ENCODE measurements at places on chromosomes 7 and 10.

DNA sequence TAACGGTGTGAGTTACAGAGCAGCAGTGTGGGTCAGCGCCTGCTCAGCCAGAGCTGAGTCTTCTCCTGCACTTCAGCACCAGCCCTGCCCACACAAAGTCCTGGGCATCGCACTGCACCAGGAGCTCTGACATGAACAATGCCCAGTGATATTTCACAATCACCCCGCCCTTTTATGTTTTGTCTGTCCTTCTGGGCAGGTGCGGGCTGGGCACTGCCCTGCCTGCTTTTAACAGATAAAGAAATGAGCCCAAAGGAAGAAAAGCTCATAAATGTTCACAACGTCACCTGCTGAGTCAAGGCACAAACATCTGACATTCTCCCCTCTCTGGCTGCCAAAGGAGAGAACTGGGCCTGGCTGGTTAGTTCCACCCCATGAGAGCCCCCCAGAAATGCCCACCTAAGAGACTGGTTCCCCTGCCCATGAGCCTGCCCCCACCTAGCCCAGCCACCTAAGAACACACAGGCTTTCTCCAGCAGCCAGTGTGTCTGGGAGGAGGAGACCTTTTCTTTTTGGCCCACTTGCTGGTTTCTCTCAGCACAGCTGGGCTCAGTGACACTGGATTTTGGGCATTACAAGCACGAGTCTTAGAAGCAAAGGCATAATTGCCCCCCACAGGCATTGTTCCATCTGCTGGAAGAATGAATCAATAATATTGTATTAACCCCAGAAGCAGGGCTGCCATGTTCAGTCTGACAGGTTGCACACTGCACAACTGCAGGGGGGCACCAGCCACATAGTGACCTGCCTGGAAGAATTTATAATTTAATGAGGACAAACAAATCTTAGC, 22.3 kb downstream of the CALML3 start:
- no peak for DNase-seq

DNA sequence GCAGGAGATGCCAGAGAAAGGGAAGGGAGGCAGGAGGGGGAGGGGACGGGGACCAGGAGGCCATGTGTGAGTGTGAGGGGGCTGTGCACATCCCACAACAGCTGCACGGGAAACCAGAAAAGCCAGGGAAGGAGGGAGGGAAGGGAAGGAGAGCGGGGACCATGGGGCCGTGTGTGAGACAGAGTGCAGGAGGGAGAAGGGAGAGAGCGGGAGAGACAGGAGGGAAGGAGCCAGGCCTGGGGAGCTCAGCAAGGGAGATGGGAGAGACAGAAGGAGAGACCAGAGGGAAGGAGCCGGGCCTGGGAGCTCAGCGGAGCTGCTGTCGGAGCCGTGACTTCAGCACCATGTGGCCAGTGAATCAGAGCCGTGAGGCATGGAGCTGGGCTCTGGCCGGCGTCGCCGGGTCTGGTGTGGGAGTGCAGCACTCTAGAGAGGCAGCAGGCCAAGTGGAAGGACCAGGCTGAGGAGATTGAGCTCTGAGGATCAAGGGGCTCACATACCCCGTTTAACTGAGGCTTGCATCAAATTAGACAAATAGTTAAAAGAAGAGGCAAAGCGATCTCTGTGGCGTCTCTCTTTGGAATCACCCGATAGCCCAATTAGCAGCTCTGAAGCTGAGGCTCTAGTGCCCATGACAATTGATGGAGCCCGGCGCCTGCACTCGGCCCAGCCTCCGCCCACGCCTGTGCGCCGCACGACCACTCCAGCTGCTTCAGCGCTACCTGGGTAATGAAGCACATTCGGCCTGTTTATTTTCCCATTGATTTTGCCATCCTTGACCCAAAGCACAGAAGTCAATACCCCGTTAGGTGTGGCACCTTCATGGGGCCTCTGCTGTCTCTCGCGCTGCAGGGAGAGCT, 150.4 kb downstream of the MAD1L1 start:
- DNase-seq, result no peak

DNA sequence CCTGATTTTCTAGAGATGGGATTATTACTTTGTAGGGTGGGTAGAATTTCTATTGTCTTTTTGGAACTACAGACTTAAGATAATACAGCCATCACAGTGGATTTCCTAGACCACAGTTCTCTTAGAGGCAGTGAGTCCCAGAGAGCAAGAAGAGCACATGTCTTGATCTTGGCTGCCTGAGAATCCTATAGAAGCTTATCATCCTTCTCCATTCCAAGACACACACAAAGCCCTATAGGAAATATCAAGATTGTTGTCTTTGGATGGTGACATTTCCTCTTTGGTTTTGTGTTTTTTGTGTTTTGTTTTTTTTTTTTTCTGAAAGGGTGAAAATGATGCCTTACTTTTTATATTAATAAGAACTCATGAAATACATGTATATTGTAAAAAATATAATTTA, 143.1 kb downstream of the AHR start:
- DNase-seq, result no peak

DNA sequence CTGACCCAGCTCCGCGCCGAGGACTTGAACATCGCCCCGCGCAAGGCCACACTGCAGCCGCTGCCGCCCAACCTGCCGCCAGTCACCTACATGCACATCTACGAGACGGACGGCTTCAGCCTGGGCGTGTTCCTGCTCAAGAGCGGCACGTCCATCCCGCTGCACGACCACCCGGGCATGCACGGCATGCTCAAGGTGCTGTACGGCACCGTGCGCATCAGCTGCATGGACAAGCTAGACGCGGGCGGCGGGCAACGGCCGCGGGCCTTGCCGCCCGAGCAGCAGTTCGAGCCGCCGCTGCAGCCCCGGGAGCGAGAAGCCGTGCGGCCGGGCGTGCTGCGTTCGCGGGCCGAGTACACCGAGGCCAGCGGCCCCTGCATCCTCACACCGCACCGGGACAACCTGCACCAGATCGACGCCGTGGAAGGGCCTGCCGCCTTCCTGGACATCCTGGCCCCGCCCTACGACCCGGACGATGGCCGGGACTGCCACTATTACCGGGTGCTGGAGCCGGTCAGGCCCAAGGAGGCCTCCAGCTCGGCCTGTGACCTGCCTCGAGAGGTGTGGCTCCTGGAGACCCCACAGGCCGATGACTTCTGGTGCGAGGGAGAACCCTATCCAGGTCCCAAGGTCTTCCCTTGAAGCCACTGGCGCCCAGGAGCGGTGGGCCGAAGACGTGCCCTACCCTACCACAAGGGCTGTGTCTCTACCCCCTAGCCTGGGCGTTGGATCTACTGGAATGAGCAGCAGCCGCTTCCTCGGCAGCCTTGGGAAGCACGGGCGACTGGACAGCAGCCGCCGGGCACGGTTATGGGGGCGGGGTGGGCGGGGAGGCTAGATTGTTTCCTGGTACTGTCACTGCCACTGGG, 945 bp downstream of the ADO start:
- no peak for DNase-seq

- no peak for DNase-seq
These were observed 125.4 kb downstream of the ITIH5 start for GRCh38 chr10:7541137-7542087.

DNA sequence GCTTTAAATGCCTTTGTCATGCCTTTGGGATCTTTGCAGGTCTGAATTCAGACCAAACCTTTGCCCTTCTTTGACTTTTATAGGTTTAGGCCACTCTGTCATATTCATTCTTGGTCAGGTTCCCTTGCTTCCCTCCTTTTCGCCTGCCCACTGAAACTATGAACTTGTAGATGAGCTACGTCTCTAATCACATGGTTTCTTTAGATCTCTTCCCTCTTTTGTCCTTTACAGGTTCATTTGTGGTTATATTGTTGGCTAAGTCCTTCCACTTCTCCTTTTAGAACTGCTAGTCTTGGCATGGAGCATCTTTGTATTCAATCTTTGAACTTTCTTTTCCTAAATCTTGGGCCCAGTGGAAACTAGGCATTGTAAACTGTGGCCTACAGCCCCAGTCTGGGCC, 104.0 kb upstream of the ZEB1 start:
- DNase-seq, result no peak

- DNase-seq, result no peak
These were observed 1.8 kb downstream of the NEUROD6 start for GRCh38 chr7:31338706-31339105.

DNA sequence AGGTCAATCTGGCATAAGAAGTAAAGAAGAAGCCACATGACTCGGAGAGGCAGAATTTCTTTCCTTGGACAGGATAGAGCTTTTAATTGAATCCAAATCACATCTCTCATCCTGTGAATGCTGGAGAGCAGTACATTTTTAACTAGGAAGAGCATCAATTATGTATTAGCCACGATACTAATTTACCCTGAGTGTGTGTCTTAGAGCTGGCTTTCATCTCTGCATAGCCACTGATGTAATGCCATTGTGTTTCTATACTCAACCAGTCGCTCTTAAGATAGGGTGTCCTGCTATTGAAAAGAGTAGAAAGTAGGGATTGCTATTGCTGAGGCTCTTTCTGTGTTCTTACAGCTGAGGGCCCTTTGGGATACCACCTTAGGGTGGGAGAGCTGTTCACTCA, 280.3 kb downstream of the AUTS2 start:
- no peak for DNase-seq
